BJ (cell line): ENCODE measurements at places on chromosomes 12 and 14.

DNA sequence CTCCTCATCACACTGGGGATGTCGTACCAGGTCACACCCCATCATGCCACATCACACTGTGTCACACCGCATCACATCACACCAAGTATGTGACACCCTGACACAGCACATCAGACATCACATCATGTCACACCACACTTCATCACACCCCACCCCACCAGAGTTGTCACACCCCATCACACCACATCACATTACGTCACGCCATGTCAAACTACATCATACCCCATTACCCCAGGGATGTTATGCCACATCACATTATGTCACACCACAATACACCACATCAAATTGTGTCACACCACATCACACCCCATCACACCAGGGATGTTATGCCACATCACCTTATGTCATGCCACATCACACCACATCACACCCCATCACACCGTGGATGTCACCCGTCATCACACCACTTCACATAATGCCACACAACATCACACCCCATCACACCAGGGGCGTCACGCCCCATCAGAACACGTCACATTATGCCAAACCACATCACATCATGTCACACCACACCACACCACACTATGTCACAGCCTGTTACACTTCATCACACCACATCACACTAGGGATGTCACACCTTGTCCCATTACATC is 133.6 kb downstream of the TMEM121 start:
- DNase-seq, result no peak

- no peak for DNase-seq
These were observed 141.3 kb downstream of the PRKCH start for GRCh38 chr14:61462566-61463193.

- DNase-seq, result no peak
These were observed 122.0 kb downstream of the AKAP6 start for GRCh38 chr14:32450919-32451675.

GRCh38 chr14:96851694-96852381 is 54.7 kb downstream of the VRK1 start:
- DNase-seq, result no peak

DNA sequence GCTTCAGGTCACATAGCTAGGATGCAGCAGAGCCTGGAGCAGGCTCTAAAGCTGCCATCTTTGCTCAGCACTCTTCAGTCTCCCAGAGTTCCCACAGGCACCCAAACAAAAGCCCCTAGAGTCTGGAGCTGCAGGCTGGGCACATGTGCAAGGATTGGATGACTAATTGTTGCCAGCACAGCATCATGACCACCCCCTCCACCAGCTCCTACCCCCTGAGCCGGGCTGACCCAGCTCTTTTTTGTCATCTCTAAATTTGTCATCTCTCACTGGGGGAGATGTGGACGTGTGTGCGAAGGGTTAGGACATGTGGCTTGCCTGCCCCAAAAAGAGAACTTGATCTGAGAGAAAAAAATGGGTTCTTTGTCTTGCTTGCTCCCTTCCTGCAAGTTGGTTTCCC is 4.3 kb upstream of the MMP19 start:
- no peak for DNase-seq

- DNase-seq, result no peak
These were observed 32.5 kb downstream of the SRGAP1 start for GRCh38 chr12:63876980-63877379.

DNA sequence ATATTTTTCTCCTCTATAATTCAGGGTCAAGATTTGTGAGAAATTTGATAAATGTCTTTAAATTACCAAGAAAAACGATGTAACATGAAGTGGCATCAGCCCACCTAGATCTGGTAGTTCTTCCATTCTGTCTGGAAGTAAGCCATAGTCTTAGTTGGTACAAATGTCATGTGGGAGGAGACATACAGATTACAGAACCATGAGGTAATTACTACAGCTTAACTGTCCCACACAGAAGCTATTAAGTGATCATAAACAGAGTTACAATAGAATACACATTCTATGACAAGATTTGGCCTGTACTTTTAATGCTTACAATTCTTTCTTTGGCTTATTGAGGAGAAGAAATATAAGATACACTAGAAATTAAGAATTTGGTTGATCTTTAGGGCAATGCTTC is 13.7 kb upstream of the SIX1 start:
- no peak for DNase-seq

- no peak for DNase-seq
These were observed 71.2 kb upstream of the ESRRB start for GRCh38 chr14:76304536-76305267.

GRCh38 chr12:90253674-90254181 is 545.1 kb upstream of the ATP2B1 start:
- DNase-seq, result peak; percentile 72

DNA sequence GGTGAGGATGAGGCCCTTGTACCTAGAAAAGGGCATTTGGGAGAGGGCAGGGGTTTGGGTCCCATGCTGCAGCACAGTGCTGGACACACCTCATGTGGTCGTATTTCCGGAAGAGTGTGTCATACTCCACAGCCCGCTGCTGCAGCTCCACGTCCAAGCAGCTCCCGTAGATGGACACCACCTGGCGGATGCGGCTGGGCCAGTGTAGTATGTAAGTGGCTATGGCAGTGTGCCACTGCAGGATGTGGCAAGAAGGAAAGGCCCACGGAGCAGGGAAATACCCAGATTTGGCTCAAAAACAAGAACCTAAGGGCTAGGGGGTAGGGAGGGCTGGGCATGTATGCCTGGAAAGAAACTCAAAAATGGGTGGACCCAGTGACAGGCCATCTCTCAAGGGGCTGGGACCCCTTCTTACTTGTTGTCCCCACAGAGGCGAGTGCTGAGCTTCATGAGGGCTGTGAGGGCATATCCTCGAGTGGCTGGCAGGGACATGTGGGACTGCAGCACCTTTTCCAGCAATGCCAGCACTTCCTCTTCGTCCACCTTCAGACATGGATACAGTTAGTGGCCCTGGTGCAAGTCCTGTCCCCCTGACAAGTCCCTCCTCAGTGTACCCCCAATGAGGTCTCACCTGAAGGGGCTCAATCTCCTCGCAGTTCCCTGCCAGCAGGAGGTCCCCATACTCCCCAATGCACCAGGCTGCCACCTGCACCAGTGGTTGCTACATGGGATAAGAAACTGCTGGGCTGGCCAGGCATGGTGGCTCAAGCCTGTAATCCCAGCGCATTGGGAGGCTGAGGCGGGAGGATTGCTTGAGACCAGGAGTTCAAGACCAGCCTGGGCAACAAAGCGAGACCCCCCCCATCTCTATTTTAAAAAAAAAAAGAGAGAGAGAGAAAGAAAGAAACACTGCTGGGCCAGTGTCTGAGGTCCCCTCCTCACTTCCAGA is 5.4 kb downstream of the AP1G2 start:
- DNase-seq, result no peak

GRCh38 chr14:32354716-32355115 is 25.6 kb downstream of the AKAP6 start:
- no peak for DNase-seq

GRCh38 chr12:122323311-122324019 is 57.2 kb upstream of the VPS33A start:
- DNase-seq, result no peak

DNA sequence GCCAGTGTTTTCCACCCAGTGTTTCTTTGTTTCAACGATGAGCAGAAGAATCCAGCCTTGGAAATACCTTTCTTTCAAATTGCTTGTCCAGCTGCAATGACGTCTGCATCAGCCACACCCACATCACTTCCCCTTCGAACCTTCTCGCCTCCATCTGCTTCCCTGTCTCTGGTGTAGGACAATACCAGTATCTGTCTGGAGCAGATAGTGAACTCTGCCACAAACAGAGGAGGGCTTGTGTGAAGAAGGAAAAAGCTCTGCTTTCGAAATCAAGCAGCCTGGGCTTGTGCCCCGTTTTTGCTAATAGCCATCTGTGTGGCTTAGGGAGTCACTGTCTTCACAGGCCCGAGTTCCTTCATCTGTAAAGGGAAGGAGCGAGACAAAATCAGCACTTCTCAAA is 415.4 kb downstream of the ZFP36L1 start:
- no peak for DNase-seq

GRCh38 chr14:104473649-104474494 is 105.7 kb upstream of the C14orf180 start:
- no peak for DNase-seq

DNA sequence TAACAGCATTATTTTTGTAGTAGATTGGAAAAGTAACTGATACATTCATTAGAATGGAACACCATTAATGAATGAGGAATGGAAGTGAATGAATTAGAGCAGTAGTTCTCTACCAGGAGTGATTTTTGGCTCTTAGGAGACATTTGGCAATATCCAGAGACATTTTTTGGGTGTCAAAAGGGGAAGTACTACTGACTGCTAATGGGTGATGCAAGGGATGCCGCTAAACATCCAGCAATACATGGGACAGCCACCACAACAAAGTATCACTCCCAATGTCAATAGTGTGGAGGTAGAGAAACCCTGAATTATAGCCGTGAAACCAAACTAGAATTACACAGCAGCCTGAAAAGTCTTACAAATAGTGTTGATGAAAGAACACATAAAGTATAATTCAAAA is 1.5 kb downstream of the CHURC1 start:
- DNase-seq, result no peak

- DNase-seq, result no peak
These were observed 392.3 kb downstream of the TMEM121 start for GRCh38 chr14:105918496-105919262.

GRCh38 chr14:96484399-96484798 is 17.8 kb upstream of the PAPOLA start:
- DNase-seq, result no peak

- no peak for DNase-seq
These were observed 867.5 kb upstream of the TMEM132C start for GRCh38 chr12:127399451-127399850.
